ENCODE measurements at places on chromosomes 7 and 10.

DNA sequence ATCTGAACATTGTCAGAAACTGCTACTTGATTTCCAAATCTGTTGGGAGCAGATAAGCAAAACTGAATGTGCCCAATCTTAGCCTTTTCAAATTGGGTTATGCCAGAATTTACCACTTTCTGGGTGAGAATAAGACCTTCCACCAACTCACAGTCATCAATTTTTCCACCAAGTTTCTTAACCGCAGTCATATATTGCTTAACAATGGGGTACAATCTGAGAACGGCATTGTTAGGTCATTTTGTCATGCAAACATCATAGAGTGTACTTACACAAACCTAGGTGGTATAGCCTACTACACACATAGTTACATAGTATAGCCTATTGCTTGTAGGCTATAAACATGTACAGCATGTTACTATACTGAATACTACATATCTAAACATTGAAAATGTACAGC is 16.0 kb downstream of the MRPS33 start:
- no peak for DNase-seq

DNA sequence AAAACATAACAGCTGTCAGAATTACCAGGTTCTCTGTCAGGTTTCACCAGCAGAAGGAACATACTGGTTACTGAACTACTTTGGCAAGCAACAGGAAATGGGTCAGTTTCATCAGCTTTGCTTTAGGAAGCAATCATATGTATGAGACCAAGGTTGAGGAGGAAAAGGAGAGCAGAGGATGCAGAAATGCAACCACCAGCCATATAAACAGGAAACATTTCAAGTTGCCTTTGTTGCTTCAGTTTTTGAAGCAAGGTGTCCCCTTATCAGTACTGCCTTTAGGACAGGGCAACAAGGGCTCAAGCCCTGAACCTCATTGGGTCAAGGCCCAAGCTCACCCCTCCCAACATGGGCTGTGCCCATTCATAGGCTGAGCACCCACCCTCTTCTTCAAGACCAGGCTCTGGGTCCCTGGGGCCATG is 10.2 kb downstream of the HIPK2 start:
- DNase-seq = no peak

GRCh38 chr7:134174795-134175261 is 47.7 kb downstream of the LRGUK start:
- DNase-seq = no peak

DNA sequence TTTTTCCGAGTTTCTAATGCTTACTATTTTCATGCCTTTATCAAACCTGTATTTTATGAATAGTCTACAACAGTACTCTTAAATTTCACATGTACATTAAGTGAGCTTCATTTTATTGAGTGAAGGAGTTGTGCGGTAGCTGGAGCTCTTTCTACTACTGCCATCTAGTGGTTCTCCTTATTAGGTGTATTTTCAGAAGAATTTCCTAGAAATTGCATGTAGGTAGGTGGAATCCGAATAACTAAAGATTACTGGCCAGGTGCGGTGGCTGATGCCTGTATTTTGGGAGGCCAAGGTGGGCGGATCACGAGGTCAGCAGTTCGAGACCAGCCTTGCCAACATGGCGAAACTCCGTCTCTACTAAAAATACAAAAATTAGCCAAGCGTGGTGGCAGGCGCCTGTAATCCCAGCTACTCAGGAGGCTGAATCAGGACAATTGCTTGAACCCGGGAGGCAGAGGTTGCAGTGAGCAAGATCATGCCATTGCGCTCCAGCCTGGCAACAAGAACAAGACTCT is 38.3 kb downstream of the LRRC72 start:
- DNase-seq = peak; percentile 75
